Adrenal gland (tissue), 19 donors: ENCODE measurements at places on chromosomes 7 and 10. TPM values are rescaled to one million over a fixed set of nuclear protein-coding genes. Genes with fewer than 3 reads are reported as not detected.

DNA sequence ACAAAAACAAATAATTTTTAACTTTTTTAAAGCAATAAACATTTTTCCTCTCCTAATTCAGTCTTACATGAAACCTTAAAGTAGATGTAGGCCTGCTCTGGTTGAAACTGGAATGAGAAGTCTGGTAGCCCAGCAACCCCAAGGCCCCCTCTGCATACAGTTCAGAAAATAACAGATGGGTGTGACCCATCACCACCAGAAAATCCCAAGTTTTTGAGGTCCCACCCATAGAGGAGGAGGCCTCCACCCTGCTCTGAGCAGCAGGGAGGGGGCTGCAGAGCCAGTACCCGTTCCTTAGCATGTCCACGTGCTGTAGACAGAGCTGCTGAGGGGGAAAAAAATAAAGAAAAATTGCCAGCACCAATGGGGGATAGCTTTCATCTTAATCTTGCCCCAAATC lies 122.7 kb downstream of the WNT2 start:
- no peak for DNase-seq

- no peak for DNase-seq
These were observed 81.7 kb downstream of the WIPF3 start for GRCh38 chr7:29888006-29888405.

DNA sequence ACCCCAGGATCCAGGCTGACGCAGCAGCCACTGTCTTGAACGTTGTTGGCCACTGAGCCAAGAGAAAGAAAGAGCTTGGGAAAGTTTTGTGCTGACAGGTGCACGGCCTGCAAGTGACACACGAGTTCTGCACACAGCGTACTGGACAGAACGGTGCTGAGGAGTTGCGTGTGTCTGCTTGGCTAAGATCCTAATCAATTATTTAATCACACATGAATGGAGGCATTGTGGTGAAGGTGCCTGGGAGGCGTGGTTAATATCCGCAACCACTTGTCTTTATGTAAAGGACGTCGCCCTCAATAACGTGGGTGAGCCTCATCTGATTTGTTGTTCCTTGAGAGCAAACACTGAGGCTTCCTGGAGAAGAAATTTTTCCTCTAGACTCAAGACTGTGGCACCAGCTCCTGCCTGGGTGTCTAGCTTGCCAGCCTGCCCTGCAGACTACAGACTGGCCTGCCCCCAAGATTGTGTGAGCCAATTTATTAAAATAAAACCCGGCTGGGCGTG lies 16.6 kb upstream of the GNA12 start:
- DNase-seq: peak; percentile 82

DNA sequence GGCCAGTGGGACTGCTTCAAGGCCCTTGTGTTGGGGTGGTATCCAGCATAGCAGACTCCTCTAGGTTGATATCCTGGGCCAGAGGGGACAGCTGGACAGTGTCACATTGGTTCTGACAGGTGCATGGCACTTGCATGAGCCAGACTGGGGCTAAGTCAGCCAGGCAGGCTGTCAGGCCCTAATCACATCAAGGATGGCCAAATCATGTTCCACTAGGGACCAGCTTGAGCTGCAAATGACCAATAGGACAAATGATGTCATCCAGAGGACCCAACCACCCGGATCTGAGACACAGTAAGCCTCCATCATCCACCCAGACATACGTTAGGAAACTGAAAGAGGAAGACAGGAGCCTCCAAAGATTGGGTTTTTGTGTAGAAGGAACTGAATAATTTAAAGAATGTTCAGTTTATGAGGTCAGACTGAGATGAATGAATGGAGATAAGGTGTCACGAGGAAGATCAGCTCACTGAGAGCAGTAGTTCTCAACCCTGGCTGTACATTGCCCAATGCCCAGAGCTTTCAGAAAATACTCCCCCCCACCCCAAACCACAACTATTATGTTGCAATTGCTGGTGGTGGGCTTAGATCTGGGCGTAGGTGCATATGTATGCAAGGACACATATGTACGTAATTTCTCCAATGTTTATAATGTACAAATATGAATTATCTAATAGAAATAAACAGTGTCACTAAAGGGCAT lies 75.2 kb upstream of the INHBA start:
- peak; percentile 52 for DNase-seq

- no peak for DNase-seq
These were observed 1158.4 kb upstream of the AUTS2 start for GRCh38 chr7:68439897-68440296.

DNA sequence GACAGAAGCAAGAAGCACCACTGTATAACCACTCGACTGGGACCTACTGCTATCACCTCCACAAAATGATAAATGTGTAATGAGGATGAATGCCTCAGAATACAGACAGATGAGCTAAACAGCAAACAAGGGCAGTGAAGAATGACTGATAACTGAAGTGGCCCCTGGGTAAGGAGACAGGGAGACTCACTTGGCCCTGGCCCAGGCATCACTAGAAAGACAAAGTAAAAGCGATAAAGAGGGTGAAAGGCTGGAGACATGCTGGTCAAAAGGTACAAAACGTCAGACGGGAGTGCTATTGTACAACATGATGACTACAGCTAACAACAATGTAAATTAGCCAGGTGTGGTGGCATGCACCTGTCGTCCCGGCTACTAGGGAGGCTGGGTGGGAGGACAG lies 27.8 kb upstream of the APBB1IP start:
- DNase-seq: no peak

DNA sequence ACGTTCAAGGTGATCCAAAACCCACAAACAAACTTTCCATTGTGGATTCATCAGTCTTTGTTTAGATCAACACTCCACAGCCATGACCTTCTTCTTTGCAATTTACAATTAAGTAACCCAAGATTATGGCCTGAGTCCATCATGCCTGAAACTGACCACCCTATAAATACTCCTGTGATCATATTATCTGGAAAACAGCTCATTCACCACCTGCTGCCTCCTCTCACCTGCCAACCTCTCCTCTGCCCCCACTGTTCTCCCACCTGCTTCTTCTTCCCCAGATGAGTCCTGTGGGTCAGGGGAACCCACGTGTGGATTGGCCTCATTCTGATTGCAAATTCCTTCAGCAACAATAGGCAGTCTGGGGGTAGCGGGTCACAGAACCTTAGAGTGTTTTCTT lies 81.4 kb downstream of the ABLIM1 start:
- peak; percentile 32 for DNase-seq

DNA sequence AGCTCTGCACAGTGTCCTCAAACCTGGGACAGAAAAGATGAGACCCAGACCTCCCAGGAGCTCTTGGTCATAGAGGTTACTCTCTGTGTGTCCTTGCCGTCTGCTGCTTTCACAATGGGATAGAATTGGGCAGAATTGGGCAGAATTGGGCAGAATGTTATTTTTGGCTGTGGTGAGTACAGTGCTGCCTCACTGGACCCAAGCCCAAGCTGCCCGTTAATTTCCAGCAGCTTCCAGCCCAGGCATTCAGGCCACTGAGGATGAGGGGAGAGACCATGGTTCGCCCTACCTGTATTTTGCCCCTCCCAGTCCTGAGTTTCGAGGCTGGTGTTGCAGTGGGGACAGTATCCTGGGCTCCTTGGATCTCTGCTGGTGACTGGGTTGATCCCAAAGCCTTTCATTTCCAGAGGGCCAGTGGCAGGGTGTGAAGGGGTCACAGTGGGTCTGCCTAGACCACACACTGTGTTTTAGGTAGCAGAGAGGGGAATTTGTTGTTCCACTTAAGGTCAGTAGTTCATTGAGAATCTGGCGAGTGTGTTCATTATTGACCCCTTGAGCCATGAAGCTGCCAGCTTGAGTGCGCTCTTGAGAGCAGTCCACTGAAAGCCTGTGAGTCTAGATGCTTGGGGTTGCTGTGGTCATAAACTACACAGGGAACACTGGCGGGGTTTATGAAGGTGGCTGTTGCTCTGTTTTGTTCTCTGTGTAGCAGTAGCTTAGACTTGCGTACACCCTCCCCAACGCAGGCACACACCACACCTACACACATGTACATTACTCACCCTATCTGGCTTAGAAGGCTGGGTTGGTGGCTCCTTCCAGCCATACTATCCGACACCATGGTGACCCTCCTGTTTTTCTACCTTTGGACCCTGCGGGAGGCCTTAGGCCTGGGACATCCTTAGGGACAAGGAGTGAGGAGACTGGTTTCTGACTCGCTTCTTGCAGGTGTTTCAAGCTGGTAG lies 23.5 kb downstream of the NACAD start:
- DNase-seq: no peak

DNA sequence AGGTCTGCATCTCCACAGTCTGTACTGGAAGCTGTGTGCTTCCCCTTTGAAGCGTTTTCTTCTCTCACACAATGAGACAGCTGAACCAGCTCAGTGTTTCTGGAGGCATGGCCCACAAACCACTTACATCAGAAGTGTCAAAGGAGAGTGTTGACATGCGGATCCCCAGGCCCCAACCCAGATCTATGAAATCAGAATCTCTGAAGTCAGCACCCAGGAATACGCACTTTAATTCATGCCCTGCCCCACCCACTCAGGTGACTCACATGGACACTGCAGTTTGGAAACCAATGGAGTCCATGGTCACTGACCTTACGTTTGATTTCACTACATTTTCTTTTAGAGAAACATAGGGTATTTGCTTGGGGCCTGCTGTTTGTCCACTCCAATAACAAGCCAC lies 19.0 kb downstream of the TLL2 start:
- DNase-seq: no peak

DNA sequence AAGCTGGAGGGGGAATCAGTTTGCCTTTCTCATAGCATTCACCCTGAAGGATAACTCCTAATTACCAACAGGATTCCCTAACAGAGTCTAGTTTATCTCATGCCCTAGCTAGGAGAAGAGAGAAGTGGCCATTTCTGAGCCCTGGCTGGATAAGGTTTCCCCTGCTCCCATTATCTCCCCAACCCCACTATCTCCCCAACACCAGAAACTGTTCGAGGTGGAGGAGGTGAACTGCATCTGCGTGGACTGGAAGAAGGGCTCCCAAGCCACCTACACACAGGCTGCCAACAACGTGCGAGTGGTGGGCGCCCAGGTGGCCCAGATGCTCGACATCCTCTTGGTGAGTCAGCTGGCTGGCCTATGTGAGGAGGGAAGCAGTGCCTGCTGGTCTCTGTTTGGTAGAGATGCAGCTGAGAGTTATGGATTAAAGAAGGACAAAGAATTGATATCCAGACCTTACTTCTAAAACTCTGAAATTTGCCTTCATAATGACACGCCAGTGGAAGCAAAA lies 3.8 kb downstream of the PNLIPRP1 start:
- no peak for DNase-seq

DNA sequence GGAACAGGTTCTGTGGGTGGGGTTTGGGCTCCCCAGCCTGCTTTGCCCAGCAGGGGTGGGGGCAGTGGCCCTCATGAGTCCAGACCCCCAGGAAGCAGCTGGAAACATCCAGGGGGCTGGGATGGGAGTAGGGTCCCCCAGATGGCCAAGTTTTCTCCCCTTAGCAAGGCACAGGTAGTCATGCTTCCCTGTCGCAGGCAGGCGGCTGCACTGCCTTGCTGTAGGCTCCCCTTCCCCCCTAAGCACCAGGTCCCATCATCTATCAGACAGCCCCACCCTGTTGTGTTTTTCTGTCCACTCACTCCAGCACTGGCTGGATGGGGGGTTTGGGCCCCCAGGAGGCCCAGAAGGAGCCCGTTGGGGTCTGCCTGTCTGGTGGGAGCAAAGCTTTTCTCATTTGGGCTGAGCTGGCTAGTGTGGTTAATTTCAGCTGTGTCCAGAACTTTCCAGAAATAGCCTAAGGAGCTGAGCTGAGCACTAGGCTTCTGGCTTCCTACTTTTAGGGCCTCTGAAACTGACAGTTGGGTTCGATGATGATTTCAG lies 7.9 kb downstream of the BRI3 start:
- no peak for DNase-seq

DNA sequence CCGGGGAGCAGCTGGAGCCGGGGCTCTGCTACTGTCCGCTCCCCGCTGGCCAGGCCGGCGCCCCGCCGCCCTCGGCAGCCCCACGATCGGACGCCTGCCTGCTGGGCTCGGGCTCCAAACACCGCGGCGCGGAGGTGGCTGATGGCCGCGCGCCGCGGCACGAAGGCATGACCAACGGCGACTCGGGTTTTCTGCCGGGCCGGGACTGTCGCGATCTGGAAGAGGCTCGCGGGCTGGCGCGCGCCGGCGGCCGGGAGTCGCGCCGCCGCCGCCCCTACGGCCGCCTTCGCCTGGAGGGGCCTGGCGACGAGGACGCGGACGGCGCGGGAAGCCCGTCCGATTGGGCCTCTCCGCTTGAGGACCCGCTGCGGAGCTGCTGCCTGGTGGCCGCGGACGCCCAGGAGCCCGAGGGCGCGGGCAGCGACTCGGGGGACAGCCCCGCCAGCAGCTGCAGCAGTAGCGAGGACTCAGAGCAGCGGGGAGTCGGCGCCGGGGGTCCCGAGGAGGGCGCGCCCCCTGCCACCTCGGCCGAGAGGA lies 570 bp downstream of the TBC1D12 start:
- DNase-seq: peak; percentile 39

The SLC29A4 gene
- 2.0 TPM for total RNA-seq

The DMBT1 gene
- total RNA-seq: not detected

The GNG11 gene
- 8.3 TPM for total RNA-seq

The CNTNAP2 gene
- 1.1 TPM for total RNA-seq

The ZNF239 gene
- 3.2 TPM for total RNA-seq
